Karpas-422 (cell line): ENCODE measurements at places on chromosomes 11 and 22. TPM values are rescaled to one million over a fixed set of nuclear protein-coding genes. Genes with fewer than 3 reads are reported as not detected.

SYT9 gene
- total RNA-seq, result not detected in 2 replicates

LYVE1 gene
- not detected in 2 replicates for total RNA-seq

DNA sequence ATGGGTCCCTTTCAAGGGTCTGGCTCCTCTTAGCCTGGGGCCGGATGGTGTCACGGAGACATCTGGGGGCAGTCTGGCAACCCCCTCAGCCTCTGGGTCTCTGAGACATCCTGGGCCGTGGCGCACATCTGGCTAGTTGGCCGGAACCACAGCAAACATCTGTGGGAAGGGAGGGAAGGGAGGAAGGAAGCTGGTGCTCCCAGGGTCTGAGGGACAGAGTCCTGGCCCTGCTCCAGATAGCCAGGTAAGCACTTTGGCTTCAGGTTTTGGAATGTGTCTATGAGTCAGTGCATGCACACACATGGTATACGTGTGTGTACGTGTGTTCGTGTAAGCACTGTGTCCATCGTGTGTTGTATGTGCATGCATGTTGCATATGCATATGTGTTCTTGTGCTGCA is 225.1 kb downstream of the MN1 start:
- no peak for DNase-seq

P2RY6 gene
- total RNA-seq, result not detected in 2 replicates

GRCh38 chr11:85279267-85279666 is 347.9 kb downstream of the DLG2 start:
- DNase-seq, result no peak

C11orf16 gene
- not detected in 2 replicates for total RNA-seq

- no peak for DNase-seq
Observed at GRCh38 chr11:75342966-75343870, 8.2 kb downstream of the ARRB1 start.

DNA sequence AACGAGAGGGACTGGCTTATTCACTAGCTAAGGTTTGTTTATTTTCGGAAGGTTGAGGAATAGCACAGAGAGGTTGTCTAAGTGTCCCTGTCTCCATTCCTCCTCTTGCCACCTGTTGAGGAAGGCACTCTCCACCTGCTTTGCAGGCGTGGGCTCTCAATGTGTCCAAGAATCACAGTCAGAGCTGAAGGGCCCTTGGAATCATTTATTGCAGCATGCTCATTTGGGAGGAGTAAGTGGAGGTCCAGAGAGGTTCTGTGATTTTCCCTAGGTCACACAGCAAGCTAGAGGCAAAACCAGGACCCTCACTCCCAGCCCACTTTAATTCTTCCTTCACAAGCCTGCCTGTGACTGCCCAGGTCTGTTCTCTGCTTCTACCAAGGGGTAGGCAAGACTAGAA is 21.3 kb downstream of the ZBTB16 start:
- no peak for DNase-seq

NECTIN1 gene
- total RNA-seq, result 0.04 TPM in 1 of 2 replicates, not detected in the other

DNA sequence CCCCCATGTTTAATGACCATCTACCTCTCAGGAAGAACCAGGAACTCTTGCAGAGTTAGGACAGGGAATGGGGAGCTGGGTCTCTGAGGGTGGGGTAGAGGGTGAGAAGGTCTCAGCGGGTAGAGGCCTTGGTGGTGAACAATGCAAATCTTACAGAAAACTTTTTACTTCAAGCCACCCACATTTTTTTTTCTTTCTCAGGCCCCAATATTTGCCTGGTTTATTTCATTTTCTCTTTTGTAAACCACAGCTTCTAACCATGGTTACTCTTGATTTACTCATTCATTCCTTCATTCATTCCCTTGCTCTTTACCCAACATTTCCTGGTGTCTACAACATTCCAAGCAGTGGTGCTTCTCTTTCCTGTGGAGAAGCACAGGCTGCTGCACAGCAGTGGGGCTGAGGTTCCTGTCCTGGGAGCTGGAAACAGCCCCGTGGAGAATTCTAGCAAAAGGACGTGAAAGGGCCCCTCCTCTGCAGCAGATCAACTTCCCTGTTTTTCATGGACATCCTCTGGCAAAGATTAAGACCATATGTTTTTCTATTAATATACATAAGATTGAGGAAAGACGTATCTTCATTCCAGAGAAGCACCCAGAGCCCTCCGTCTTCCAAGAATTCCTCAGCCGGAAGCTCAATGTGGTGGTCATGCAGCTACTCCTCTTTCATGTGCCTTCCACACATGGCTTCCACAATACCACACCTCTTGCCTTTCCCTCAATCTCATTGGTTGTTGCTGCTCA is 224.4 kb upstream of the SESN3 start:
- DNase-seq, result no peak

DNA sequence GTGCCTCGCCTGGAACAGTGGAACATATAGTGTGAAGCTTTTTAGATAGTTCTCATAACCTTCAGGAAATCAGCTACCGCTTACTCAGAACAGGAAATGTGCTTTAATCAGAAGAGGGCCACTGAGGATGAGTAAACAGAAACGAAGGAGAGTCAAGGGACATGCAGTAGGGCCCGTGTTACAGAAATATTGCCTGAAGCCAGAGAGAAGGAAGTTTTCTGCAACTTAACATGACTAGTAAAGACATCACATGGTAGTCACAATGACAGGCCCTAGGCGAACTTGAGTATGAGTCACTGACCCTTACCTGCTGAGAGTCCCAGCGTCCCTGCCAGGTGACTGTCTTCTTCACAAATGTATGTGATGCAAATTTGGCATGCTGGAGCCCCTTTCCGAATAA is 39.4 kb downstream of the CARD18 start:
- no peak for DNase-seq

GRCh38 chr11:93843906-93844305 is 6.5 kb downstream of the VSTM5 start:
- no peak for DNase-seq

RIMBP3B gene
- total RNA-seq, result 0.29 and 0.34 TPM in 2 replicates

GRCh38 chr11:116787436-116787785 is 412 bp downstream of the ZPR1 start:
- peak; percentile 35 for DNase-seq

- DNase-seq, result no peak
Observed at GRCh38 chr11:119126675-119127268, 5.4 kb downstream of the HINFP start.

- DNase-seq, result no peak
Observed at GRCh38 chr11:75076671-75077070, 20.0 kb downstream of the OR2AT4 start.

DNA sequence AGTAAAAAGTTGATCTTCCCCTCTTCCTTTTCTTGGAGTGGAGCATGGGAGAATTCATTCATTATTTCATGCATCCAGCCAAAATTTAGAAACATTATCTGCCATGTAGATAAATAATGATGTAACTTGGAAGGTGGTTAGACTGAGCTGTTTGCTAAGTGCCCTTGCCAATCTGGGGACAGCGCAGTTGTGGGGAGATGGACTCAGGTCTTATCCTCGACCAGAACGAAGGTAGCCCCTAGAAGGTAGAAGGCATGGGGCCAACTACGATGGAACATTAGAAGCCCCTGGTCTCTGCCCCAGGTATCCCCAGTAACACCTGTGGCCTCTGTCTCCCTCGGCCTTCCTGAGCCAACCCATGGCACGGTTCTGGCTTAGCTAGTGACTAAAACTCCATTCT is 53.0 kb upstream of the TIMP3 start:
- no peak for DNase-seq

CDC42EP1 gene
- not detected in 2 replicates for total RNA-seq

DNA sequence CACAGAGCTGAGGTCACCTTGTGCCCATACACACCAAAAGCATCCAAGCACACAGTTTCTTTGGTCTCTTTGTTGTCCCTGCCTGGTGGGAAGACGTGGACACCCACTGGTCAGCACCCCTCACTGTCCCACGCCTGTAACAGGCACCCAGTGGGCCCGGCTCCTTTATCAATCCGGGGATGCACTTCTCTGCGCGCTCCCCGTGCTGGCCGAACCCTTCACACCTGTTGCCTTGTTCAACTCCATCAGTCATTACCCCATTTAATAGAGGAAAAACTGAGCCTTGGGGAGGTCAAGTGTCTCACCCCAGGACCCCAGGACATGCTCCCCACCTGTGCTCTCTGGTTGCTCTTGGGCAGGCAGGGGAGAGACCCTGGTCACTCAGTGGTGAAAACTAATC is 49.7 kb upstream of the FGF3 start:
- DNase-seq, result no peak

DNA sequence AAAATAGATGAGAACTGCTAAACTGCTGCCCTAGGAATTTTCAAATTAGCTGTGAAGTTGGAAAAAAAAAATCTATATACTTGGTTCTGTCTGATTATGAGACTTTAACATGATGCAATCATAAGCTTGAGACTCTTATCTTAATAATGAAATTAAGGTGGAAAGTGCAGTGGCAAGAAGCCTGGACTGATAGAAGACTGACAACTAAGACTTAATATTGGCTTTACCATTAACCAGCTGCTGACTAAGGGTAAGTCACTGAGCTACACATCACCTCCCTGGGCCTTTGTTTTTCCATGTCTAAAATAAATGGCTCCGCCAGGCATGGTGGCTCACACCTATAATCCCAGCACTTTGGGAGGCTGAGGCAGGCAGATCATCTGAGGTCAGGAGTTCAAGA is 56.9 kb downstream of the SLC35F2 start:
- no peak for DNase-seq

B4GALNT4 gene
- not detected in 2 replicates for total RNA-seq

DNA sequence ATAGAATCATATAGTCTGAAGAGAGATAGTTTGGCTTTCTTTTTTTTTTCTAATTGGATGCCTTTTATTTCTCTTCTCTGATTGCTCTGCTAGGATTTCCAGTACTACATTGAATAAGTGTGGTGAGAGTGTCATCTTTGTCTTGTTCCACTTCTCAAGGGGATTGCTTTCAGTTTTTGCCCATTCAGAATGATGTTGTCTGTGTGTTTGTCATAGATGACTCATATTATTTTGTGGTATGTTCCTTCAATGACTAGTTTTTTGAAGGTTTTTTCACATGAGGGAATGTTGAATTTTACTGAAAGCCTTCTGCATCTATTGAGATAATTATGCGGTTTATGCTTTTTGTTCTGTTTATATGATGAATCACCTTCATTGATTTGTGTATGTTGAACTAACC is 10.4 kb upstream of the OR4P4 start:
- no peak for DNase-seq

DNA sequence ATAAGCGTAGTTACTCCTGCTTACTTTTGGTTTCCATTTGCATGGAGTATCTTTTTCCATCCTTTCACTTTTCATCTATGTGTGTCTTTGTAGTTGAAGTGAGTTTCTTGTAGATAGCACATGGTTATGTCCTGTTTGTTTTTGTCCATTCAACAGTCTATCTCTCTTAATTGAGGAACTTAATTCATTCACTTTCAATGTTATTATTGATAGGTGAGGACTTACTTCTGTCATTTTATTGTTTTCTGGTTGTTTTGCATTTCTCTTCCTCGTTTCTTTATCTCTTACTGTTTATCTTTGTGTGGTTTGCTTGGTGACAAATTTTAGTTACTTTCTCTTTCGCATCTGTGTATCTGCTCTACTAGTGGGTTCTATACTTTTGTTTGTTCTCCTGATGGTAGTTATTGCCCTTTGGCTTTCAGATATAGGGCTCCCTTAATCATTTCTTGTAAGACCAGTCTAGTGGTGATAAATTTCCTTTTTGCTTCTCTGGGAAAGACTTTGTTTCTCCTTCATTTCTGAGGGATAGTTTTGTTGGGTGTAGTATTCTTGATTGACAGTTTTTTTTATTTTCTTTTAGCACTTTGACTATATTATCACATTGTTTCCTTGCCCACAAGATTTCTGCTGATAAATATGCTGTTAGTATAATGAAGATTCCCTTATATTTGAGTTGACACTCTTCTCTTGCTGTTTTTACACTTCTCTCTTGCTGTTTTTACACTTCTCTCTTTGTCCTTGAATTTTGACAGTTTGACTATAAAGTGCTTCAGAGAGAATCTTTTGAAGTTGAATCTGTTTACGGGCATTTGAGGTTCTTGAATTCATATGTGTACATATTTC is 9.0 kb upstream of the RAG1 start:
- DNase-seq, result no peak

DNA sequence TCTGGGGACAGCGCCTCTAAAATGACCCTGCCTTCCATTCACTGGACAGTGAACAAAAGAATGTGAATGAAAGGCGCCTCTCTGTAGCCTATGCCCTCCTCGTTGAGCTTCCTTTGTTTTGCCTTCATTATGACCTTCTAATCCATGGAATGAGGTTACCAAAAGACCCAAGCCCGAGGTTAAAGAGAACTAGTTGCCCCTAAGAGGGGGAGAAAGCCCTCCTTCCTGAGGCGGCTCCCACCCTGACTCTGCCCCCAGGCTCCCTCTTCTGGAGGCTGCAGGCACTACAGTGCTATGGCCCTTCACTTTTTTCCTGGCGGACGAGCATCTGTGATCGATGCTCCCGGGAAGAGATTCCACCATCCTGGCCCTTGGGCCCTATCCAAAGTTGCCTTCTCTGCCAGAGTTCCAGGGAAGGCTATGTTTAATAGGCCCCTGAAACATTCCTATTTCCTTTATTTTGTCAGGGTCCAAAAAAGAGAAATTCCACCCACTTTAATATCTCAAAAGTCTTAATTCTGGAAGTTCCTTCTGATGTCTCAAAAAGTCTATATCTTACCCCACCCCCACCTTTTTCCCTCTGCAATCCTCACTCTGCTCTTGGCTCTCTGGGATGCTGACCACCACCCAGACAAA is 147.3 kb downstream of the FEZ1 start:
- DNase-seq, result no peak

DNA sequence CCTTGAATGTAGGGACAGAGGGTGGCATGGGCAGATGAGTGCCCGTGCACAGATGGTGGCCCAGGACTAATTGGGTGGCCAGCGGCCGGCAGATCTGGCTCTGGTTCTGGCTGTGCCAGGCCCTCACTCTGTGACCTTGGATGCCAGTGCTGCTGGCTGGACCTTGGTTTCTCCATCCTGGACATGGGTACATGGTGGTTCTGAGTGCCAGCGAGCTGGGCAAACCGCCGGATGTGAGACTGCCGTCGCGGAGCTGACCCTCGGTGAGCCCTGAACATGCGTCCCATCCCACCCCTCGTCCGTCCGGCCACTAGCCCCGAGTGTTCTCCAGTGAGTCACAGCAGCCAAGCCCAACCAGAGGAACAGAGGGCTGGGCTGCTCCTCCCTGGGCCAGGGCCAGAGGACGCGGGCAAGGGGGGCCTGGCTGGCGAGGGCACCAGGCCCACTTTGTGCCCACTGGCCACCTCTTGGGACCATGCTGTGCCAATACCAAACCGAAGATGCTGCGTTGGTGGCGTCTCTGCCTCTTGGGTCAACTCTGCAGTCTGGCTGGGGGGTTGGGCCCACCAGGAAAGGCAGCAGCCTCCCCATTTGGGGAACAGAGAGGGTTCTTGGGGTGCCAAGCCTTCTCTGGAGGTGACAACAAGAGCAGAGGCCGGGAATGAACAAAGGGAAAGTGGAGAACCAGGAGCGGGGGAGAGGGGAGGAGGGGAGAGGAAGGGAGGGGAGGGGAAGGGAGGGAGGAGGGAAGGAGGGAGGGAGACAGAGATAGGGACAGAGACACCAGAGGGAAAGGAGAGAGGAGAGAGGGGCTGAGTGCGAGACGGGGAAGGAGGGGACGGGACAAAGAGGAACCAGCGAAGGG is 10.7 kb downstream of the LSP1 start:
- no peak for DNase-seq

DNA sequence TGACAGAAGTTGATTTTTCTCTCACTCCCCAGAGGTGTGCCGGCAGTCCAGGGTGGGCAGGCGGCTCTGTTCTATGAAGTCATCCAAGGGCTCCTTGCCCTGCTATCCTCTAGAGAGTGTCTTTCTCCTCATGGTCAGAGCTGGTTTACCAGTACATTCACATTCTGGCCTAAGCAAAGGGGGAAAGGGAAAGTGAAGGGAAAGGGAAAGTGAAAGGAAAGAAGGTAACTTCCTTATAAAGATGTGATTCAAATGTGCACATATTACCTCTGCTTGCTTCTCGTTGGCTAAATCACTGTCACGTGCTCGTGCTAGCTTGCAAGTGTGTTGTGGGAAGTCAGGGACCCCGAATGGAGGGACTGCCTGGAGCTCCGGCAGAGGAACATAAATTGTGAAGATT is 2.9 kb upstream of the HTATIP2 start:
- DNase-seq, result no peak
